Lung (tissue), 17 donors: ENCODE measurements at places on chromosomes 4 and X.

DNA sequence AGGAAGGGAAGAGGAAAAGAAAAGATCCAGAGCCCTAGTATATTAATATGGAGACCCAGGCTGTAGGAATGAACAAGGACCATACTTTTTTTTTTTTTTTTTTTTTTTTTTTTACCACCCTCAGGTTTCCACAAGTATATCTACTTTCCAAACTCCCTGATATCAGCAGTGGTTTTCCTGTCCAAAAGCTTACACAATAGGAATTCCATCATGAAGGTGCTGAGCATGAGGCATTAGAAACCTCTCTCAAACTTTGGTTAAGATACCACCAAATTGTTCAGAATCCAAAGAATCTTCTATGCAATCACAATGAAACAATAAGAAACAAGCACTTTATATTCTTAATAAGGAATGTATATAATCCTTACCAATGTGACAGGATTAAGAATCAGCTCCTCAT is 26.5 kb downstream of the RPS6KA3 start:
- DNase-seq: no peak

- DNase-seq: no peak
Measured at GRCh38 chrX:84796321-84796720, 207.4 kb upstream of the APOOL start.

GRCh38 chr4:30870513-30870912 is 150.3 kb downstream of the PCDH7 start:
- DNase-seq: no peak

DNA sequence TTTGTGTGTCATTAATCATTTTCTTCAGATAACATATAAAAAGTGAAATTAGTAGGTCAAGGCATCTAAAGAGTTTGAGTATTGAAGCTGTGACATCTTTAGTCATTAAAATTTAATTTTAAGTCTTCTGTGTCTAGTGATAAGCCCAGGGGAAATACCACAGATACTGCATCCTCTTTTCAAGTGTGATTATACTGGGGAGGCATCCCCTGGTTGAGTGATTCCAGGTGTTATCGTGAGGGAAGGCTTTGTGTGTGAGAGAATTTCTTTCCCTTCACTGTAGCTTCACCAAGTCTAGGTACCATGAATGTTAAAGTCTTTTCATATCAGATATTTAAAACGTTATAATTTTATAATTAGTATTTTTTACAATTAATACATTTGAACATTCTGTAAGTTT is 193.4 kb downstream of the FRAS1 start:
- no peak for DNase-seq

DNA sequence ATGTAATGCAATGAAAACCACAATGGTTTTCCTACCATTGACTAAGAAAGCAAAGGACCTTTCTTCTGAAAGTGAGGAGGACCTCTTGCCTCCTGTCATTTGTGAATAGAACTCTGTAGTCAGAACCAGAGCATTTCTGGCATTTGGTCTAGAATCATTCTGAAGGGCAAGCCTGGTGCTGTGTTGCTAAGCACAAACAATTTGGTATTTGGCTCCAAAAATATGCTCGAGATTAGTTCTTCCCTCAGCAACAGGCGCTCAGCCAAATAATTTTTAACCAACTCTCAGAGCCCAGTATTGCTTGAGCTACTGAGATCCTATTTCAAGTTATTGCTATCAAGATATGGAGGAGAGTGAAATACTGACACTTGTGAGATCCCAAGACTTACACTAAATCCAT is 71.0 kb downstream of the SNCA start:
- peak; percentile 97 for DNase-seq

- DNase-seq: no peak
Measured at GRCh38 chr4:89336818-89337420, 29.3 kb upstream of the GPRIN3 start.

- peak; percentile 44 for DNase-seq
Measured at GRCh38 chrX:130916636-130917422, 13.8 kb upstream of the ENOX2 start.

DNA sequence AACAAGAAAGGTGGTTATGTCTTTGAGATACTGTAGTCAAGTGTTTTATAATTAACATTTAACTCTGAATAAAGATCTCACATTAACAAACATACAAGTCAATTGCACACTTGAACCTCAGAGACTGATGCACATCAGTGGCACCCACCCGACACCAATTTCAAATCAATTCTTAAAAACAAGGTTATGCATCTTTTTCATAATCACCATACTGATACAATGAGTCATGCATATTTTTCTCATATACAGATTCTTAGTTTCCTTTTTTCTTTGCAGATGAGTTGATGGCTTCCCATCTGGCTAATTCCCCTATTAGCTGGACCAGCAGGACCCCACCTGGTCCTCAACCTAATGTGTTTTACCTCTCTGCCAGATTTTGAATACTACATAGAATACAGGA is 136.2 kb upstream of the RPL34 start:
- no peak for DNase-seq

- no peak for DNase-seq
Measured at GRCh38 chr4:121923306-121923705, 28.6 kb downstream of the TRPC3 start.

GRCh38 chr4:184815046-184815877 is 10.5 kb downstream of the ACSL1 start:
- peak; percentile 66 for DNase-seq

GRCh38 chrX:153414856-153415510 is 3.7 kb downstream of the ZFP92 start:
- no peak for DNase-seq

DNA sequence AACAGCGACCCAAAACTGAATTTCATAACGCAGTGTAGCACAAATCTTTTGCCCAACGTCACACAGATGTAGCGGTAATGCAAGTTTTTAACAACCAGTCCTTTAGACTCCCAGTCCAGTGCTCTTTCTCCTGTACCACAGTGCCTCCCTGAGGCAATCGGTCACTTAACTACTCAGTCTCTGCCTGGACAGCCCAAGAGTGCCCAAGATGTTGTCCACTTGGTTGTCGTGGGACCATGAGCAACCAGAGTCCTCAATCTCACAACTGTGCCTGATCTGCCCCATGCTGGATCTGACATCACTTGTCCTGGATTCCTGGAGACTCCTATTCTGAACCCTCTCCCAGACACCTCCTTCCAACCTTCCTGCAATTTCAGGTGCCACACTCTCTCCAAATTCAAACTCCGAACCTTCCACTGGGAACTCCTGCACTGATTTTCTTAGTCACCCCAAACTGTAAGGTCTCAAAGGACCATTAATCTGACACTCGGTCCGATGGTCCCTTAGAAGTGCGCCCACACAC is 702 bp downstream of the MMGT1 start:
- DNase-seq: peak; percentile 34

GRCh38 chr4:173282256-173282562 is 51.9 kb downstream of the HMGB2 start:
- no peak for DNase-seq

- DNase-seq: no peak
Measured at GRCh38 chr4:38930204-38930603, 62.6 kb downstream of the FAM114A1 start.

DNA sequence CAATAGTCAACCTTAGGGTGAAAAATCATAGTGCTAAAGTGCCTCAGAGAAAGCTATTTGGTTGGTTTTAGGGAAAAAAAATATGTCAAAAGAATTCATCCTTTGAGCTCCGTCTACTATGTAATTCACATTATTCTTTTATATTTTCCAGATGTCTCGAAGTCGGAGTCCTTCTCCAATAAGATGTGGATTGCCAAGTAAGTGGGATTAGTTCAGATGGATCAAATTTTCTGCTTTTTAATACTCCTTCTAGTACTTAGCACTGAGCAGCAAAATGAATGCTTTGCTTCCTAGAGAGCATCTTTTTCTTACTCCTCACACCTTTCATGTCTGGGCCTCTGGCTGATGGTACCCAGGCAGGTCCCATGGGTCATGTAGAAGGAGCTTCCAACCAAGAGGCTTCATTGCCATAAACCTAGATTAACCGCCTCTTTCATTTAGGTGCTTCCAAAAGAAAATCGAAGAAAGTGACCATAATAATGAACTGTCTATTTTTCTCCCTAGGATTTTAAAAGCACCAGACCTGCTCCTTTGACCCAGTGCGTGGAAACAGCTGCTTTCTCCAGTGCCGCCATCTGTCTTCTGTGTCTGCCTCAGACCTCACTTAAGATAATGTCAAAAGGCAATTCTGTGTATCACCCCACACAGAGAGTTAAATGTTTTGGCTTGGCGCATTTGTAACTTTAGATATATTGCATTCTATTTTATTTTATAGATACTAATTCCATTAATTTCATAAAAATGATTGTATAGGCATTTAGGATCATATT is 43.5 kb downstream of the SPATA18 start:
- DNase-seq: no peak

DNA sequence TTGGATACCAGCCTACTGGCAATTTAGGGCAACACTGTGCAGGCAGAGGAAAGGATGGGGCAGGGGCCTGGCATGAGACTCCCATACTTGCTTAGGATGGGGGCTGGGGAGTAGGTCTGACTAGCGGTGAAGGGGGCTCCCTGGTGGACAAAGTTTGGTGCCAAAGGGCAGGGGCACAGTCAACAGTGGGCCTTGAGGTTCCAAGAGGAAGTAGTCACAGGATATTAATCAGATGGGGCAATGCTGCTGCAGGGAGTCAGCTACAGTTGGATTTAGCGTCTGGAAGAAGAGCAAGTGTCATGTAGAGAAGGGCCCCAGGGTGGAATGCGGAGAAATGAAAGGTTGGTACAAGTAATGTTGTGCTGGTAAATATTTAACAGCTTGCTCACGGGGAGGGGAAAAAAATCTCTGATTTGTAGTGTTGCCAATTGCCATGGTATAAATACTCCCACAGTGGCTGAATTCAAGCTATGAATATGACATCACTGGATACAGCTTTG is 139.4 kb downstream of the PJA1 start:
- DNase-seq: no peak

- peak; percentile 25 for DNase-seq
Measured at GRCh38 chr4:88843067-88843685, 145.5 kb upstream of the NAP1L5 start.

DNA sequence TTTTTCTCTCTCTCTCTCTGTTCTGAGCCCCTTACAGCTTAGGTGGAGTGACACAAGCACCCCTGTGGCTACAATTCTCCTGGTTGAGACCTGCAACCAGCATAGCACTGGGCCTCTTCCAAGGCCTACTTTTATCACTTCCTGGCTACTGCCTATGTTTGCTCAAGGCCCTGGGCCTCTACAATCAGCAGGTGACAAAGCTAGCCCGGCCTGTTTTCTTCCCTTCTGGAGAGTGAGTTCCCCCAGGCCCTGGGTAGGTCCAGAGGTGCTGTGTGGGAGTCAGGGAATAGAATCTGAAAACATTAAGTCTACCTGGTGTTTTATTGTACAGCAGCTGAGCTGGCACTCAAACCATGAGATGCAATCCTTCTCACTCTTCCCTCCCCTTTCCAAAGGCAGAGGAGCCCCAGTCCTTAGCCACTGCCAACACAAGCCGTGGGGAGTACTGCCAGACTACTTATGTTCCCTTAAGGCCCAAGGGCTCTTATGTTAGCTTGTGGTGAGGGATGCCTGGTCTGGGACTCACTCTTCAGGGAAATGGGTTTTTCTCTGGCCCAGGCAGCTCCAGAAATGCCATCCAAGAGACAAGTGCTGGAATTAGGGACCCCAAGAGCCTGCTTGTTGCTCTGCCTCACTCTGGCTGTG is 23.8 kb upstream of the MAGEC3 start:
- no peak for DNase-seq

DNA sequence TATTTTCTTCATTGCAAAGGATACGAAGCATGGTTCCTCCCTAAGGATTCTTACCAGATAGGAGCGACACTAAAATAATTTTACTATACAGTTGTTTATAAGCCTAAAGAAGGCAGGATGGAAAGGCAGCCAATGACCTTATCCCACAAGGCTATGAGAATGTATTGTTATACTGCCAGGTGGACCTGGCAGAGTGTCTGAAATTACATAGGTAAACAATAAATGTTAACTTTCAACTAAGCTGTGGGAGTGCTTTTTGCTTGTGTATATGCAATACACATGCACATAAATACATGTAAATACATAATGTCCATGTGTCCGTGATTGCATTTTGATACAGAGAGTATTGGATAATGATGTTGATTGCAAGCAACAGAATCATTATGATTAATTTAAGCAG is 850.6 kb downstream of the CENPC start:
- no peak for DNase-seq

DNA sequence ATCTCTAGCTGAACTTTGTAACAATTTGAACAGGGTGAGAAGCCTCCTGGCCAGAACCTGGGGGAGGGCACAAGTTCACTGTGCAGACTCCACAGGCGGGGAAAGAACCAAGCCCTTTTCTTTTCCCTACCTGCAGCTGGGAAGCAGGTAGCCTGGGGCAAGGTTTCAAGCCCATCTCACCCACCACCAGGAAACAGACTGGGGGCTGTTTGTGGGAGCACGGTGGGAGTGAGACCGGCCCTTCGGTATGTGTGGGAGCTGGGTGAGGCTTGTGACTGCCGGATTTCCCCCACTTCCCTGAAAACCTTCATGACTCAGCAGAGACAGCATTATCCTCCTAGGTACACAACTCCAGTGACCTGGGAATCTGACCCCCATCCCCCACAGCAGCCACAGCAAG is 211.7 kb downstream of the ZNF674 start:
- DNase-seq: no peak

DNA sequence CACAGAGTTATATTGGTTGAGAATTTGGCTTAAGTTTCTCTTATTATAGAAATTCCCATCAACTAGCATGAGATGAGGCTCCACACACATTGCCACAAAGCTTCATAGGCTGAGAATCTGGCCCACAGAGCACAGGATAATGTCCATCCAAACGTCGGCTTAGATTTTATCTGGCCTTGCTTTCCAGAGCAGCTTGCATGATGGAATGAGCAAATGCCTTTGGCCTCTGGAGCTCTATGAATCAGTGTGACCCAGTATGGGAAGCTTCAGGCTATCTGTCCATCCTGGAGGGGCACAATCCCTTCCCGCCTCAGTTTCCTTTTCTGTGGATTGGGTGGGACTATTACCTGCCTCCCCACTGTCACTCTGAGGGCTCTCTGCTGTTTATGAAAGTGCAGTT is 131.5 kb upstream of the NDP start:
- no peak for DNase-seq

GRCh38 chrX:906586-906985 is 276.0 kb downstream of the SHOX start:
- DNase-seq: no peak

- no peak for DNase-seq
Measured at GRCh38 chr4:161717084-161717483, 446.7 kb downstream of the FSTL5 start.

GRCh38 chrX:10189317-10190268 is 32.8 kb downstream of the CLCN4 start:
- DNase-seq: peak; percentile 86
